ENCODE measurements at places on chromosomes 6 and 20. TPM values are rescaled to one million over a fixed set of nuclear protein-coding genes. Genes with fewer than 3 reads are reported as not detected.

DNA sequence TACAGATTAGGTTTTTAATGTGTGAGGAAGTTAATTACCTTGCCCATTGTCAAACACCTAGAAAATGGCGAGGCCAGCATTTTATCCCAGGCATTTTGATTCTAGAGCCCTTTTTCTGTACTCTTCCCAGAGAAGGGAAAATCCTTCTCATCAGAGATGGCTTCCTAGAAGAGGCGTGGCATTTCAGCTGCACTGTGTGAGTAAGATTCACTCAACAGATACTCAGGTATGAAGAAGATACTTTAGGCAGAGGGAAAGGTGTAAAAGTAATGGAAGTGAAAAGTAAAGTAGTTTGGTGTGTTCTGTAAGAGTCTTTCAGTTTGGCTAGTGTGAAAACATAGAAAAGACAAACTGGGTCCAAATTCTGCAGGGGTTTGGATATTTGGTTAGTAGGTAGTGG, 113.8 kb downstream of the MAP3K4 start:
- DNase-seq: no peak

DNA sequence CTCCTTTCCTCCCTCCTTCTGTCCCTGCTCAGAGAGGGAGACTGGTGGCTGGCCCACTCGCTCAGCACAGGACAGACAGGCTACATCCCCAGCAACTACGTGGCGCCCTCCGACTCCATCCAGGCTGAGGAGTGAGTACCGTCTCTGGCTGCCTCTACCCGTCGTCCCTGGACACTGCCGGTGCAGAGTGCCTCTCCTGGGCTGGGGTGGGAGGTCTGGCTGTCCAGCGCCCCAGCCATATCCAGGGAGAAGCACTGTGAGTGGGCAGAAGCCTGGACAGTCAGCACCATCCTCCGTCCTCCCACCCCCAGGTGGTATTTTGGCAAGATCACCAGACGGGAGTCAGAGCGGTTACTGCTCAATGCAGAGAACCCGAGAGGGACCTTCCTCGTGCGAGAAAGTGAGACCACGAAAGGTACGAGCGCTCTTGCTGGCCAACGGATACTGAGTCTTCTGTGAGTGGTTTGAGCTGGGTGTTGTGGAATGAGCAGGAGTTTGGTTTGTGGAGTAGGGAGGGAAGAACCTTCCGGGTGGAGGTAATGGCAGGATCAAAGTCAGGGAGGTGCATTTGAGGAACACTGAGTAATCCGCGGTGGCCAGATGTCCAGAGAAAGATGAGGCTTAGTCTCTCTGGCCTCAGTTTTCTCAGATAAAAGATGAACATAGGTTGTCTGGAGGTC, 48.1 kb downstream of the SRC start:
- peak; percentile 52 for DNase-seq

DNA sequence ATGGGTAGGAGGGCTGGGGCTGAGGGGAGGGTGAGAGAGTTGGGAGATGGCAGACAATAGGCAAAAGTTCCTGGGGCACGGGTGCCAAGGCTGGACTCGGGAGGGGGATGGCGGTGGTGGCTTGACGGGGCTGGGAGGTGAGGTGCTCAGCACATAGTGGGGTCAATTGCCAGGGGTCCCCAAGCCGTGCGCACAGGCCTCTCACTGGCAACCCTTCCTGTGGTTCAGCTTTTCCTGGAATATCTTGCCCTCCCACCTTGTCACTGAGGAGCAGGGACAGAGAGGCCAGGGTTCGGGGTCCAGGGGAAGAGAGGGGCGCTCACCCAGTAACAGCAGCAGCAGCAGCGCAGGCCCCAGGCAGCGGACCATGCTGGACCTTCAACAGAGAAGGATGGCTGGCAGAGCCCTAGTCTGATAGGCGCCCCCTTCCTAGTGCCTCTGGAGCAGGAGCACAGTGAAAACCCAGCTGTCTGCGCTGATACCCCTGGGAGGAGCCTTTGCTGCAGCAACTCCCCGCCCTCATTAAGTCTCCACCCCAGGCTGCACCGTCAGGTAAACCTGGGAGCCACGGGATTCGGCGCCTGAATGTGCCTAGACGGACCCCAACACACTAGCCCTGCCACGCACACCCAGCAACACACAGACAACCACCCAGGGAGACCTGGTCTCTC, at the start of gene GFRA4:
GFRA4 (minus strand) TSS at position 369 of the 671 bp plus-strand sequence; CDS start at position 369, 0 bp downstream.
- no peak for DNase-seq

DNA sequence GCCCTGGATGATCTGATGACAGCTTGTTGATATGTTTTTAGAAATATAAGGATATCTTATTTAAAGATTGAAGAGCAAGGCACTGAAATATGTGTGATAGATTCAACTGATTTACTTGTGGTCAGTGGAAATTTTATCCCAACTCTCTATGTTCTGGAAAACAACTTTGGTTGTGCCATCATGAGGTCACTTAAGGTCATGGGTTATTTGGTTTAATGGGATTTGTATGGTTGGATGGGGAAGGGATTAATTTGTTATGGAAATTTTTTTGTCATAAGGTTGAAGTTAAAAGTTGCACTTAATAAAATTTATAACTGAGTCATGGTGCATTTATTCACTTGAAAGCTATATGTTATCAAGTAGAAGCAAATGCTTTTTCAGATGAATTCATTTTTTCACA, 214.3 kb upstream of the LAMP5 start:
- DNase-seq: no peak

DNA sequence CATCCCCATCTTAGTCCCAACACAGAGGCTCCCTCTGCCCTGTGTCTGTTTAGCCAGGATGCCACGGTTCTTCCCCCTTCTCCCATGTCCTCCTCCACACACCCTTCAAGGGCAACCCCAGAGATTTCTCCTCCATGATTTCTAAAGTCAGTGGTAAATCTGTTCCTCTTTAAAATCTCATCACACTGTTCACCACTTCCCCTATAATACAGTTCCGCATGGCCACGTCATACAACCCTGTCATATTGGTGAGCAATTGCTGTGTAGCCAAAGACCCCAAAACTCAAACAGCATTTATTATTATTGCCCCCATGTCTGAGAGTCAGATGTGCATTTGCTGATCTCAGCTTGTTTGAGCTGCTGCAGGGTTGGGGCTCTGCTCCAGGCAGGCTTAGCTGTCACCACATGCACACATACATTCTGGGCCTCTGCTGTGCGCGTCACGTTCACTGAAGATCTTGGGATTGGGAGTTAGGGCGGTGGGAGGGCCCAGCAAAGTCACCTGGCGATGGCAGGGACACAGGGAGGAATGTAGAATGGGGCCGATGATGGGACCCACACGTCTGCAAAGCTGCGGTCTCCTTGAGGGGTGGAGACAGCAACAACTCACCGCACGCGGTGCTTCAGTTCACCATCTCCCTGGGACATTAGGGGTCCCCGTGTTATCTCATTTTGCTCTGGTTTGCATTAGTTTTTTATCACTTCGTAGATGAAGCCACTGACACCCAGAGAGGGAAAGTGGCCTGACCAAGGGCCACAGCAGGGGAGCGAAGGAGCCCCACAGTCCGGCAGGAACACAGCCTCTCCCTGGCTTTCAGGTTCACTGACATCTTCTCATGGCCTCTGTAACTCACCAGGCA, 36.9 kb upstream of the CD93 start:
- no peak for DNase-seq

- no peak for DNase-seq
Measured at GRCh38 chr6:13125841-13126240, 202.5 kb downstream of the TBC1D7 start.

GRCh38 chr6:155492061-155492735, 36.6 kb upstream of the NOX3 start:
- DNase-seq: no peak

DNA sequence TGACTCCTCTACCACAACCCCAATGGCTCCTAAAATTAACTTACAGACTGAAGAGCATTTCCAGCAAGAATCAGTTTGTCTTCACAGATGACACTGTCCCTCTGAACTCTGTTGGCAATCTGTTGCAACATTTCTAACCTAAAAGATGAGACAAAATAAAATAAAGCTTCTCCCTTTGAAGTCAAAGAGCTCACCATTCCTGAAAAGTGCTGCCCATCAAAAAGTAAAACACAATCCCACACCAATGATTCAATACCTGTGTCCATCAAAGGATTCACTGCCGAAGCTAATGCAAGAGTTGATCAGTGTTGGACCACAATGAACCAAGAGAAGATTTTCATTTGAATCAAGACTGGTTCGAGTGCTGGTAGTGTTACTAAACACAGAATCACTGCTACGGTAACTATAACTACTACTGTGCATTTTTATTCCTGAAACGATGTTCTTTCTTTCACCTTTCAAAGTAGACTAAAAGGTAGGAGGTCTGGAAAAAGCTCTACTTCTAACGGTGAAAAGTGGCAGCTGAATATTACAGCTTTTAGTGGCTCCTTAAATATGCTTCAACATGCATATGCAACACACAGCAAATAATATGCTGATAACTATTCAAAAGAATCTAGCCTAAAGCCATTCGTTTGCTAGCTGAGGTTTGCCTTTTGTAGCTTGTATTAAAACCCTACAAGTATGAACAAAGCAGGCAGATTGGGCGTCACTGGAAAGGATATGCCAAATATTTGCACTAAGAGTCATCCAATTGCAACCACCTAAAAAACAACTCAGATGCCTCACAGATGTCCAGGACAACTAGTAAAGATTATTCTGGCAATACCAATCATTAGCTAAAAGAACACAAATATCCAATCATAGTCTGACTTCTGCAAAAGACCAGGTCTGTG, at the start of gene DST:
DST (minus strand) TSS at position 524 of the 896 bp plus-strand sequence.
- no peak for DNase-seq

GRCh38 chr6:63526931-63527330, 45.3 kb upstream of the LOC128125822 start:
- DNase-seq: no peak

GRCh38 chr6:148347441-148348054, 4.9 kb downstream of the SASH1 start:
- DNase-seq: no peak

DNA sequence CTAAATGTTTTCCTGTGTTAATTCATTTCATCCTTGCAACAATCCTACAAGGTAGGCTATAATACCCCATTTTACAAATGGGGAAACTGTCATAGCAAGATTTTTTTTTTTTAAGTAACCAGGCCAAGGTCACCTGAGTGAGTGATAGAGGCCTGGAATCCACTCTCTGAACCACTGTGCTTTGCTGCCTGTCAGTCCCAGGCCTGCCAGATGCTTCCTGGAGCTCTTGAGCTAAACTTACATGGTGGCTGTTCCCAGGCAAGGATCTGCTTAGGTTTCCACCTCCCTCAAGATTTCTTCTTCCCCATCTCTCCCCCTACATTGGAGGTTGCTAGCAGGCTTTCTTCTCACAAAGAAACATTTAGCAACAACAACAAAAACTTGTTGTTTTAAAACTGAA, 32.7 kb upstream of the RNF8 start:
- no peak for DNase-seq

DNA sequence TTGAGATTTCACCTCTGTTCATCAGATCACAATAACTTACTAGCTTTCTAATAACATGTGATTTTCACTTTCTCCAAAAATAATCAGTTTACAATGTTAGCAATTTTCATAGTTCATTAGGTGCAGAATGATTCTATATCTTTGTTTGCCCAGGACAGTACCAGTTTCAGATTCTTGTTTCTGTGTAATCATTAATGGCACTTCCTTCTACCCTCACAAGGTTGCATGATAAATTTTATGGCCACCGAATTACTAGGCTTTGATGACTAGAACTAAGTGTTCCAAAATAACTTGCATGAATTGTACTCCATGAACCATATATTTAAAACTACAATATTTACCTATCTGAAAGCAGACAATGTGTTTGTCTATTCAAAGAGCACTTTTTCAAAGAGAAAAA, 442.3 kb downstream of the EPHA7 start:
- DNase-seq: no peak

DNA sequence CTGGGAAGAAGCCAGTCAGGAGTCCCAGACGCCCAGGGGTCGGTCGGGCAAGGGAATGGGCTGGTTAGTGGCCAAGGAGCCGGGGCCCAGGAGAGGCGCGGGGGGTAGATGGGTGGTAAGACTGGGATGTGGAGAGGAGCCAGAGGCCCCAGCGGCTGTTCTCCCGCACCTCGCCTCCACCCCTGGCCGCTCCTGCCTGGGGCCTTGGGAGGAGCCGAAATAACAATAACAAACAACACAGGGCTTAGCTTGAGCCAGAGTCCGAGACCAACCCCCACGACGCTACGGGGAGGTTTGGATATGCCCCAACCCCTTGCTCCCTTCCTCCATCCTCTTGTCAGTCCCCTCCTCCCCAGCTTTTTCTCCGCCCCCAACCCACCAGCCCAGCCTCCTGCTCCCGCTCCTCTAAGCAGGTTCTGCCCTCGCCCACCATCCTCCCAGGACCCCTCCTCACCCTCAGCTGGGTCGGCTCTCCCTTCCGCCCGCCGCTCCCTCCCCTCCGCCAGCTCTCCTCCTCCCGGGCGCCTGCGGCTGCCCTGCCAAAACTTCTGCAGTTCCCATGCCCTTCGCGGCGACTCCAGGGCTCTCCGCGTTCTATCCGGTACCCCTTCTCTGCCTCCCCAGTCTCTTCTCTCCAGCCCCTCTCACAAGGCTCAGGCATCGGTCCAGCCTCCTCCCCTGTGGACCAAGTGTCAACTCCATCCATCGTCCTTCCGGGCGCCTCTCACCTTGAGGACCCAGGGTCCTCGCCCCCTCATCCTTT, 1.1 kb downstream of the RNF39 start:
- peak; percentile 57 for DNase-seq

DNA sequence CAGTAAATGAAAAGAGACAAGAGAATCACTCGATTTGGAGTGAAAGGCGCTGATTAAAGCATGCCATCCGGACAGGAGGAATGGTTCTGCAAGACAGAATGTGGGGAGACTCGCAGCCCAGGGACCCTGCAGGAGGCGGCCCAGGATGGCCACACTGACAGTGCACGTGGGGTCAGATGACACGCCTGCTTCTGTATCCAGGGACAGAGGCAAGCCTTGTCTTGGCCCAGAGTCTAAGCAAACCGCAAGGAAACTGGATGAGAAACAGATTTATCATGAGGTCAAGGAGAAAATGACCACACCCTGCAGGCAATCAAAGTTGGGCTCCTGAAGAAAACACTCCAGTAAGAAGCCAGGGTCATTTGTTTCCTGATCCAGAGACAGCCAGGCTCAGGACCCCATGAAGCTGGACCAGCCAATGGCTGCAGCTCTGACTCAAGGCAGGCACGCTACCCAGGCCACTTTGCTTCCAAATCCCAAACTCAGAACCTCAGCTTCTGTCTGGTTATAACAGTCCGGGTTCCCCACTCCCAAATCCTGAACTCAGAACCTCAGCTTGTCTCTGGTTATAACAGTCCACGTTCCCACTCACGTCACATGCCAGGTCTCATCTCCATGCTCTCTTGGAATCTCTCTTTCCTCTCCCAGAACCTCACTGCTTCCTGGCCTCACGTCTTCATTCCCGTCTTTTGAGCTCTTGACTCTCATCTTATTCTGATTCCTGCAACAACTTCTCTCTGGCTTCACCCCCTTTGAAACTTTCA, 144.9 kb upstream of the THBS2 start:
- no peak for DNase-seq

The FITM2 gene
- total RNA-seq: 149 TPM

The PLCB1 gene
- 7.2 TPM for total RNA-seq

The RAB44 gene
- 0.08 TPM for total RNA-seq

The PM20D2 gene
- 13.3 TPM for total RNA-seq

The SAMD5 gene
- 0.51 TPM for total RNA-seq

Measured in Right ventricle myocardium inferior (tissue), 1 donor.